ENCODE measurements at places on chromosomes 3 and 15. TPM values are rescaled to one million over a fixed set of nuclear protein-coding genes. Genes with fewer than 3 reads are reported as not detected.

Gene SERPINI2
- not detected for total RNA-seq

Gene SLC28A2
- total RNA-seq: not detected

Gene SI
- not detected for total RNA-seq

Gene DALRD3
- total RNA-seq: 29.9 TPM

Gene CLEC3B
- total RNA-seq: not detected

DNA sequence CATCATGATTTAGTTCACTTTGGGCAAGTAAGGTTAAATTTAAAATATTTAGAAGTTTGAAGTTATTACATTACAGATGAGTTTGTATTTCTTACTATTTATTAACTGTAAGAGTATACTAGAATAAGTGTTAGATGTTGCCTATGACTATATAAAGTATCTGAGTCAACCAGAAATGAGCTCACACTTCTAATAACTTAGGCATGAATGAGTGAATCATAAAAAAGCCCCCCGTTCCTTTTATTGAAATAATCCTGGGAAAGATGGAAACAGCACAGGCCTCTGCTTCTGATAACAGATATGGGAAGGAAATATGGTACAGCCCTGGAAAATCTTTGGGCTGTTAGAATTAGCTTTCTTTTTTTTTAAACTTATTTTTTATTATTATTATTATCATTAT is 66.6 kb upstream of the TGFBR2 start:
- no peak for DNase-seq

- no peak for DNase-seq
Observed at GRCh38 chr3:55797084-55797483, 310.0 kb upstream of the WNT5A start.

DNA sequence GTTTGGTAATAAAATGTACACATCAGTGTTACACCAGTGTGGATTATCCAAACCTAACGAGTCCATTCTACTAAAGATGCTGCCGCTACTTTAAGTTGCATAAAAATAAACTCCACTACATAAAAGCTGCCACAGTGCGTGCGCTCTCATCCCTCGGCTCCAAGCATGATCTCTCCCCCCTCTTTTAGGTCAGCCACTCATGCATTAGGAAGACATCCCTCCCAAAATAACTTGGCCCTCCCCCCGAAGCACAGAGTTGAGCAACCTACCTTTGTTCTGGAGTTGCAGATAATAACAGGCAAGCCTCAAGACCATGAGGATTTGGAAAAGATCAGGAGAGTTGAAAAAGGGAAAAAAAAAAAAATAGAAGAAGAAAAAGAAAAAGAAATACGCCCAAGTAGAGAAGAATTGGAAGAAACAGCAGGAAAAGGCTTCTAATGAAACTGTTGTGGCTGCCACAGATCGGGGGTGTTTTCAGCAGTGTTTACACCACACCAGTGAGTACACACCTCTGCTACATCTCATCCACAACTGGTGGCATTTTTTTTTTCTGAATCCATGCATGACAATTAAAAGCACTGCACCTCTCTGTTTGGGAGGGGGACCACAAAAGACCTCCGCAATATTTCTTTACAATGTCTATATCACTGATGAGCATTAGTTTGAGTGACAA is 339.2 kb downstream of the FOXP1 start:
- DNase-seq: no peak

GRCh38 chr3:13245615-13245978 is 172.4 kb upstream of the IQSEC1 start:
- DNase-seq: no peak

DNA sequence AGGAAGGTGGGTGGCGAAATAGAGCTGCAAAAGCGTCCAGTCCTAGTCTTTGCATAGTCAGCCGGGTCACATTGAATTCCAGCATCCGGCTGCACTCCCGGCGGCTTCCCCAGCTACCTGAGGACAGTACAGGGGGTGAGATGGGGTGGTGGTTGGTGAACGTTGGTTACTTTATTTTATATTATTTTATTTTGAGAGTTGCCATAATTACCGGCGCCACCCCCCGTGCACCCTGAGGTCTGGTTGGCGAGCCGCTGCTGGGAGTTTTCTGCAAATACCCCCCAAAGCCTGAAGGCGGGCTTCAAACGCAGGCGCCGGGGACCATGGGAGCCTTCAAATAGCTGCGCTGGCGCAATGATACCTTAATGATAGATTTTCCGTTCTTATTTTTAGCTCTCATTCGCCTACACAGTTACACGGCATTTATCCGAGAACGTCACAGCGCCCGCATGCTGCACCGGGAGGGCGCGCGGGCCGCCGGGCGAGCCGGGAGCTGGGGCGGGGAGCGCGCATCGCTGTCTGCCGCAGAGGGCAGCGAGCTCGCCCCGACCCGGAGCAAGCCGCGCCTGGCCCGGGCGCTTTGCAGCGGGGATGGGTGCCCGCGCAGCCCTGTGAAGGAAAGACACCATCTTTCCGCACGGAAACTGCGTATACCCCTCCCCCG is 756 bp upstream of the RASGRF1 start:
- DNase-seq: no peak

DNA sequence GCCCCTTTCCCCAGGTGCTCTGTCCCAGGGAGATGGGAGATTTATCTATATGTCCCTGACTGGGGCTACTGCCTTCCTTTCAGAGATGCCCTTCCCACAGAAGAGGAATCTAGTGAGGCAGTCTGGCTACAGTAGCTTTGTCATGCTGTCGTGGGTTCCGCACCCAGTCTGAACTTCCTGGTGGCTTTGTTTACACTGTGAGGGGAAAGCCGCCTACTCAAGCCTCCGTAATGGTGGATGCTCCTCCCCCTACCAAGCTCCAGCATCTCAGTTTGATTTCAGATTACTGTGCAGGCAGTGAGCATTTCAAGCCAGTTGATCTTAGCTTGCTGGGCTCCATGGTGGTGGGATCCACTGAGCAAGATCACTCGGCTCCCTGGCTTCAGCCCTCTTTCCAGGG is 35.4 kb upstream of the SLC7A14 start:
- no peak for DNase-seq

DNA sequence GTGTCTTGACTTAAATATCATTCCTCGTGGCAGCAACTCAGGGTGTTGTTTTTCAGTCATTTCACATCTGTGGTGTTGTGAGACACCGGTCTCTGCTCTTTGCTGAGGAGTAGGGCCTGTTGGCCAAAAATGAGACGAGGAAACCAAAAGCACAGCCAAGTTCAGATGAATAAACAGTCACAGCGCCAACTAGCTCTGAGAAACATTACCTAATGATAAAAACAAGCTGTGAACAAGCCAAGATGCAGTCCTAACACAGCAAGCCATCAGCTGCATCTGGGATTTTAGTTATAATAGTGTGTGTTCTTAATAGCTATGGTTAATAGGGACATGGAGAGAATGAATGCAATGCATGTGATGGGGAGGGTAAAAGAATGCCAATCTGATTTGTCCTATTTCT is 843.4 kb upstream of the DPPA4 start:
- DNase-seq: no peak

- no peak for DNase-seq
Observed at GRCh38 chr3:45884368-45885201, 1.8 kb upstream of the CCR9 start.

GRCh38 chr15:73570355-73571032 is 62.7 kb downstream of the NPTN start:
- DNase-seq: peak; percentile 52

- DNase-seq: no peak
Observed at GRCh38 chr3:178195824-178196223, 340.4 kb upstream of the KCNMB2 start.

DNA sequence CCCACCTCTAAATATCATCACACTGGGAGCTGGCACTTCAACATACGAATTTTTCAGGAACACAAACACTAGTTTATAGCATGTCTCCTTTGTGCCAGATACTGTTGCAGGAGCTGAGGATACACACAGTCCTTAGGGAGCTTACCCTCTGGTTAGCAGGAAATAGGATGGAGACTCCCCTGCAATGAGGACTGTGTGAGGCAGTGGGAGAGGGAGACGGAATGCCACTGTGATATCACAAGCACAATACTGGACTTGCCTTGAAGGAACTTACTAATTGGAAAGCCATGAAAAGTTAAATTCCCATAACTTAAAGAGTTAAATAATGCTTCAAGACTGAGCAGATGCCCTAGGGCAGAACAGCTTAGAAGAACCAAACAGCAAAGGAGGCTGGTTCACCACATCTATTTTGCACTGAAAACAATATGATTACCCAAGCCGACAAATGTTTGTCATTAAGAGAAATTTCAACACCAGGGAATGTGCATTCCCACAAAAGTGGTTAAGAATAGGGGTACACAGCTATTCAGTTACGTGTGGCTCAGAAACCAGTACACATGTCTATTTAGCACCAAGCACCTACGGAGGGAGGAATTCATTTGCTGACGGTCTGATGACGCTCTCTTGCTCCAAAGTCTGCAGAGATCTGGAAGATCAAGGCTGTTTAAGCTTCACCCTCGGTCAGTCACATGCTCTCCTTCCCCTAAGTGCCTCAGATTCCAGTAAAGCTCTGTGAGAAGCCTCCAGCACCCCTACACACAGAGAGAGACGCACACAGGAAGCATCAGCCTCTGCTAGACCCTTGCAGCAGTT is 5.2 kb downstream of the TBC1D2B start:
- no peak for DNase-seq

DNA sequence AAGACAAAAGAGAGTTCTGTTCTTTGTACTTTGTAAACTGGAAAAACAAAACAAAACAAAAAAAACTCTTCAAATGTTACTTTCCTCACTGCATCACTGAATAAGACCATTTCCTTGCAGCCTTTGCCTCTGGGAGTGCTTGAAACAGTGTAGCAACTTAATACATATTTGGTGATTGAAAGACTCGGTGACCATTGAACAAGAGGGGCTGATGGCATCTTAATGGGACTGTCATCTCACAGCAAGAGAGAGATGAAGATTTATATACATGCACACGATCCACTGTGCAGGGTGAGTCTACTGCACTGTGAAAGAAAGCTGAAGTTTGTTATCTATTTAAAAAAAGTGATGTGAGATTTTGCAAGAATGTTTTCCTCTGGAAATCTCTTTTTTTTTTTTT is 111.9 kb upstream of the KLHL25 start:
- DNase-seq: no peak
